ENCODE measurements at places on chromosomes 5 and 9.

DNA sequence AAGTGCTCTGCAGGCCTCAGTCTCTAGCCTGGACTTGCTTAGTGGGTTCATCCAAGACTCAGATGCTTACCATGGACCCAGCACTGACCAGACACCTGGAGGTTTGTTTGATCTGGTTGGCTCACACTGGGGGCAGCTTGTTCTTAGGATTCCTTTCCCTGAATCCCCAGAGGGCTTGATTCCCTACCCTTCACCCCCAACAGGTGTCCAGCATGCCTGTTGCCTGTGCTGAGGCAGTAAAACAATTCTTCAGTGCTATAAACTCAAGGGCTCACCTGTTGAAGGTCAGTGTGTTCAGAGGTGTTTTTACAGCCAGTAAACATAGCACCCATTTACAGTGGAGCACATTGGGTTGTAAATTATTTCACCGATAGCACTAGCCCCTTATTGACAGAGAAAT, 123.8 kb upstream of the KLF4 start:
- DNase-seq: no peak

GRCh38 chr9:124217836-124218437, 39.8 kb upstream of the NEK6 start:
- DNase-seq: no peak

GRCh38 chr5:179142434-179143198, 82.4 kb downstream of the ZNF354C start:
- peak; percentile 28 for DNase-seq

DNA sequence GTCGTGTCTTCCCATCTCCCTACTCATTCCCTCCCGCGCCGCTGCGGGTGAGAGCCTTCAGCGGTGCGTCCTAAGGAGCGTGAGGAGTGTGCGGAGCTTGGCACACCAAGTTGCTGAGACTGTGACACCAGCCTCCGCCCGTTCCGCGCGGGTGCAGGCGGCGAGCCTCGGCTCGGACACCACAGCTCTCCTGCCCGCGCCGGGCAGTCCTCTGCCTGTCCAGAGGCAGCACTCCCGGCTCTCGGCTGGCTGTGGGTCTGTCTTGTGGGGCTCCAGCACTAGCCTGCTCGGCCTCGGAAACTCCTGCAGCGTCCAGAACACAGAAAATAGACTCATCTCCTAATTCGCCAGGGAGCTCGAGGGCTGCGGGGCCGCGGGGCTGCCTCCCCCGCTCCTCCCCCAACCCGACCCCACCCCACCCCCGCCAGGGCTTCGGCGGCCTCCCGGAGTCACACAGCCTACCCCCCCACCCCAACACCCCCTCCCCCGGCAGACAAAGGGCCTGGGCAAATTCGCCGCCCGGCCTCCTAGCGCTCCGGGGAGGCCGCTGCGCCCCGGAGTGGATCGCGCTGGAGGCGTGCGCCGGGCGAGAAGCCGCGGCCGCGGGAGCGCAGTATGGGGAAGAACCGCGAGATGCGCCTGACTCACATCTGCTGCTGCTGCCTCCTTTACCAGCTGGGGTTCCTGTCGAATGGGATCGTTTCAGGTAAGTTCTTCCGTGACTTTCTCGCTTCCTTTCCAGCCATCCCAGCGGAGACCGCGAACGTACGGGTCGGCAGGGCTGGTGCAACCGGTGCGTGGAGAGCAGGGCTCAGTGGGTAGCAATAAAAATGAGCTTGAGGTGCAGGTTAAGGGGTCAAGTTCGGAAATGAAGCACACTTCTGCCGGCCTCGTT, at the start of gene ADAMTS19:
Gene ADAMTS19, plus strand, starts transcription at position 522 of the 895 bp plus-strand sequence. Its CDS starts 94 bp downstream, at position 616.
- DNase-seq: no peak

- no peak for DNase-seq
Measured at GRCh38 chr9:111298731-111299598, 31.1 kb downstream of the OR2K2 start.

- DNase-seq: no peak
Measured at GRCh38 chr5:37776826-37777225, 63.0 kb downstream of the GDNF start.

- DNase-seq: no peak
Measured at GRCh38 chr9:29969856-29970647, 2396.8 kb upstream of the C9orf72 start.

DNA sequence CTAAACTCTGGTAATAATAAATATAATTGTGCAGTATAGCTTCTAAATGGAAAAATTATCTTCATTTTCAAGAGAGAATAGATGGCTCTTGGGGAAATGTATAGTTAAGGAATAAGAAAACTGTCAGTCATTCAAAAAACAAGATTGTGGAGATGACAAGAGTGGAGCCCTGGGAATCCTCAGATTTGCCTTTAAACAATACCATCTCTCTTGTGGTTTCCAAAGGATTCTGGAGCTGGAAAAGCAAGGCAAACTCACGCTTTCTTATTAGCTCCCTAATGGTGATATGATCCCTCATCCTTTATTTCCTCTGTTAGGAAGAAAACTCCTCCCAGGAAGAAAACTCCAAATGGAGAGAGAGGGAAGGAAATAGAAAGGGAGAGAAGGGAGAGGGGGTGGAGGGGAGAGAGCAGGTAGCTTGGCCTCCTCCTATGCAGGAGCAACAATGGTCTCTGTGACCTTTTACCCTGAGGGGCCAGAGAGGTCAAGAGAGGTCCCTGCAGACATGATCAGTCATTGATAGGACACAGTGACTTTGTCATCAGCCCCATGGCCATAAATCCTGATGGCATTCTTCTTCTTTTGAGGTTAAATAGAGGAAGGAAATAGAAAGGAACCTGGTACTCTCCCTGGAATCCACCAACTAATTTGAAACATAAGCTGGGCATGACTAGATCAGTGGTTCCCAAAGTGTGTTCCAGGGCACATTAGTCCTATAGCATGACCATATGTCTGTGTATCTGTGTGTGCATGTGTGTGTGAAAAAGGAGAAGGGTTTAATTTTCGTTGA, 312.2 kb downstream of the ARRDC3 start:
- DNase-seq: no peak

- DNase-seq: no peak
Measured at GRCh38 chr5:39846144-39846543, 421.4 kb upstream of the DAB2 start.

GRCh38 chr9:18726546-18726945, 252.6 kb downstream of the ADAMTSL1 start:
- no peak for DNase-seq
